ENCODE measurements at places on chromosomes 7 and 10.

- DNase-seq: peak; percentile 65
These were observed 80.6 kb downstream of the PRKAG2 start for GRCh38 chr7:151796091-151796870.

DNA sequence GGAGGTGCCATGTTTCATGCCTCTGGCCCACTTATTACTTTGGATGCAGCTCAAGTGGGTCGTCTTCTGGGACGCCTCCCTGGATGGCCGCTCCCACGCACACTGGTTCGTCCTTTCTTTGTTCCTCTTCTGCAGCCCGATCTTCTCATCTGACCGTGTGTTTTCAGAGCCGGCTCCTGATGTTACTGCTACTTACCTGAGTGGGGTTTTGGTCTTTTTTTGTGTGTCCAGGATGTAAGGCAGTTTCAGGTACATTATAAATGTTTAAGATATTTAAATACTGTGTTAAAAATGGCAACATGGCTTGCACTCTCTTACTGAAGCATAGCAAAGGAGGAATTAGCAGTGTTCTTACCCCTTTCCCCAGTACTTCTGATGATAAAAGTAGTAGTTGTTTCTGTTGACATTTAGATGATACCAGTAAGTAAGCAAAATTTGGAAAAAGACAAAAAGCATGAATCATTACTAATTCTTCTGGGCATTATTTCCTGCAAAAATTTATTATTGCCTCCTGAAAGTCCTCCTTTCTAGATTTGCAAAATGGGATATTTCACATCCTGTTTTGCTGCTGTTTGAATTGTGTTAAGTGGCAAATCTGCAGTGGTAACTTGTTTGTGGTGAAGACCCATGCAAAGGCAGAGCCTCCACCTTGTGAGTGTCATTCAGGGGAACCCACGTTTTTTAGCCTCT is 59.4 kb downstream of the SHH start:
- DNase-seq: no peak

- DNase-seq: no peak
These were observed 19.8 kb upstream of the WIPI2 start for GRCh38 chr7:5170251-5170650.

GRCh38 chr7:112286250-112287086 is 80.0 kb downstream of the ZNF277 start:
- DNase-seq: no peak

GRCh38 chr10:17003151-17003550 is 126.5 kb downstream of the CUBN start:
- no peak for DNase-seq

GRCh38 chr10:32692174-32692573 is 246.2 kb downstream of the CCDC7 start:
- DNase-seq: no peak

DNA sequence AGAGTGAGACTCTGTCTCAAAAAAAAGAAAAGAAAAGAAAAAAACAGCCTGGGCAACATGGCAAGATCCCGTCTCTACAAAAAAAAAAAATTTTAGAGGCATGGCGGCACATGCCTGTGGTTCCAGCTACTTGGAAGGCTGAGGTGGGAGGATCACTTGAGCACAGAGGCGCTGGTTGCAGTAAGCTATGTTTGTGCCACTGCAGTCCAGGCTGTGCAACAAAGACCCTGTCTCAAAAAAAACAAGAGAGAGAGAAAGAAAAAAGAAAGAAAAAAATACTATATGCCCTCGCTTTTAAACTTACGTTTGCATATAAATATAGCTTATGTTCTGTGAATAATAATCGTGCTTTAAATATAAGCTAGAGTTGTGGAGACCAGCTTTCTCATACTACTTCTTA is 11.2 kb downstream of the HACD1 start:
- no peak for DNase-seq

DNA sequence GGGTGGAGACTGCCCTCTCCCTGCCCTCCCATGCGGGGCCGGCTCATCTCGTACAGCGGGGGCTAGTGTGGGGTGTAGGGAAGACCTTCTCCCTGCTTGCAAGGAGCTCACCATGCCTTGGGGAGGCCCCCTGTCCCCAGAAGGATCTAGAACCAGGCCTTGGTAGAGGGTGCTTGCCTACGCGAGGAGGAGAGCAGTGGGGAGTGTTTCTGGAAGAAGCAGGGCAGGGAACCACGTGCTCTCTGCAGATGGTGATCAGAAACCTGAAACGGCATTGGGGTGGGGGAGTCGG is 2.7 kb downstream of the MAFK start:
- DNase-seq: peak; percentile 90

All from spleen (tissue), 13 donors.